ENCODE measurements at places on chromosomes 1 and 21. TPM values are rescaled to one million over a fixed set of nuclear protein-coding genes. Genes with fewer than 3 reads are reported as not detected.

TRIM46 gene
- 6.0 TPM for total RNA-seq

CRNN gene
- not detected for total RNA-seq

EPHA10 gene
- not detected for total RNA-seq

NAV1 gene
- total RNA-seq: 52.6 TPM
